HCEC 1CT (cell line): ENCODE measurements at places on chromosomes 4 and X.
A peak's percentile ranks its signal among the peaks of the same experiment; 100 is the strongest.

DNA sequence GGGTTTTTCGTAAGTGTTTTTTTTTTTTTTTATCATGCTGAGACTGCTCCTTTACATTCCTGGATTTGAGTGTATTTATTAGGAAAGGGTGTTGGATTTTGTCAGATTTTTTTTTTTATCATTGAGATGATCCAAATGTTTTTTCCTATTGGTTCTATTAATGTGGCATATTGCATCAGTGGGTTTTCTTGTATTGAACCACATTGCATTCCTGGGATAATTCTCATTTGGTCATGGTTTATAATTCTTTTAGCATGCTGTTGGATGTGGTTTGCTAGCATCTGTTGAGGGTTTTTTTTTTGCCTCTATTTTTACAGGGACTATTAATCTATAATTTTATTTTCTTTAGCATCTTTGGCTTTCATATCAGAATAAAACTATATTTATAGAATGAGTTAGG is 28.8 kb downstream of the COL4A5 start:
- peak; percentile 68 for DNase-seq

DNA sequence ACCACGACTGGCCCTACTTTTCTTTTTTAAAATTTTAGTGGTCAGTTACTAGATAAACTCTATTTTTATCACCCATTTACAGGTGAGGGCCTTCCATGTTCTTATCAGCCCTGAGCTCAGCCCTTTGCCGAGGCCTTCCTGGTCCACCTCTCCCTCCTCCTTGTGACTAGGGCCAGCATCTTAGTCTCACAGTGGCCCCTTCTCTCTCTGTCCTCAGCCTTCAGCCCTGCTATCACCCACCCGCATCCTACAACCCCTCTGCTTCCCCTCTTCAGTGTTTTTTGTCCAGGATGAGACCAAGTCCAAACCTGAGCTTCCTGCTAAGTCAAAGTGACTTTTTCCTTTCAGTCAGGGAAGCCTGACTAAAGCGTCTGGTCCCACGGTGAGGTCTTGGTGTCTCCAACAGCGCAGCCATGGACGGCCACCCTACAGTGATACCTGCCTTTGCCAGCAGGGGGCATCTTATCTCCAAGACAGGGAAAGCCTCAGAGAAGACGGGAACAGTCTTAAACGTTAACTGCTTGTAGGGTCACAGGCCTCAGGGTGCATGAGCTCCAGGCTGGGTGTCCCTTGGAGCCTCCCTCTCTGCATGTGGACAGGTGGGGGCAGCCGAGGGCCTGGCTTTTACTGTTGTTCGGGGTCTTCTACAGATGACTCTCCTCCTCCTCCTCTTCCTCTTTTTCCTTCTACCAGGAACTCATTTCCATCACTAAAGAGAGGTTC is 11.7 kb upstream of the GAGE10 start:
- peak; percentile 17 for DNase-seq

DNA sequence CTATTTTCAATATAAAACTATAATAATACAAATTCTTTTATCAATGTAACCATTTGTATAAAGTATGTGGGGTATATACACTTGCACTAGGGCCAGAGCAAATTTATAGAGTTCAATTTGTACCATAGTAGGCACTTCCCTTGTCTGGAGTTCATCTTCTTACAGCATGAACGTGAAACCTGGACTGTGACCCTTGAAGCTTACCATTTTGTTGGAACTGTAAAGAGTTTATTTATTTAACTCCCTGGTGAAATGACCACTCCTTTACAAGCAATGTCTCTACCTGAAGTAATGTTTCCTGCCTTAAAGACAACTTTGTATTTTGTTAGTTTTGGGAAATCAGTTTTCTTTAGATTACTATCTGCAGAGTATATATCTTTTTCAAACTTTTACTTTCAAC is 188.2 kb downstream of the ARAP2 start:
- no peak for DNase-seq

DNA sequence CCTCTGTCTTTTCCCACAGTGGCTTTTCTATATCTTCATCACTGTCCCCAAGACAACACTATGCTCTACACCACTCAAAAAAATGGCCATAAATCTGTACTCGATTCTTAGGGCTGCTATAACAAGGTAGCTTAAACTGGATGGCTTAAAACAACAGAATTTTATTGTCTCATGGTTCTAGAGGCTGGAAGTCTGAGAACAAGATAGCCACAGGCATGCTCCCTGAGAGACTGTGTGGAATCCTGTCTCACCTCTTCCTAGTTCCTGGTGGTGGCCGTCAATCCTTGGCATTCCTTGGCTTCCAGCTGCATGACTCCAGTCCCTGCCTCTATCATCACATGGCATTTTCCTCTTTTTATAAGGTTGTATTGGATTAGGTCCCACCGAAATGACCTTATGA is 70.7 kb upstream of the DCLK2 start:
- DNase-seq, result peak; percentile 20

- DNase-seq, result no peak
Measured at GRCh38 chr4:18419780-18420179, 398.2 kb upstream of the LCORL start.

DNA sequence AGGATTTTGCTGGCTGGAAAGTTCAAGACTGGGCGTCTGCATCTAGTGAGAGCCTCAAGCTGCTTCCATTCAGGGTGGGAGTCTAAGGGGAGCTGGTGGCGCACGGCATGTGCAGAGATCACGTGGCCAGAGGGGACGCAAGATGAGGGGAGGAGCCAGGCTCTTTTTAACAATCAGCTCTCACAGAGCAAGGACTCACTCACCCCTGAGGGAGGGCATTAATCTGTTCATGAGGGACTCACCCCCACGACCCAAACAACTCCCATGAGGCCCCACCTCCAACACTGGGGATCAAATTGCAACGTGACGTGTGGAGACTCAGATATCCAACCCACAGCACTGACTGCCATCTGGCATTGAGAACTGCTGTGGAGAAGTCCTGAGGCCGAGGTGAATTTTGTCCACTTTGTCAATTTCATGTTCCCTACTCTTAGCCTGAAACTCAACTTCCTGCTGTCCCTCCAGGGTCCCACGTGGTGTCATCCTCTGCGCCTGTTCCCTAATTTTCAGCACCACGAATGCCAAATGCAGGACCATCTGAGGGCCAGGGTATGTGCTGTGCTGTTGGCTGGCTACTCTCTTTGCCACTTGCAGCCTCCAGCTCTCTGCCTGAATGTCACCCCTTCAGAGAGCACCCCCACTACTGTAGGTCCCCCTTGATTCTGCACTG is 5.6 kb downstream of the ZFP92 start:
- no peak for DNase-seq

GRCh38 chr4:8830056-8830455 is 41.6 kb downstream of the HMX1 start:
- DNase-seq, result no peak

DNA sequence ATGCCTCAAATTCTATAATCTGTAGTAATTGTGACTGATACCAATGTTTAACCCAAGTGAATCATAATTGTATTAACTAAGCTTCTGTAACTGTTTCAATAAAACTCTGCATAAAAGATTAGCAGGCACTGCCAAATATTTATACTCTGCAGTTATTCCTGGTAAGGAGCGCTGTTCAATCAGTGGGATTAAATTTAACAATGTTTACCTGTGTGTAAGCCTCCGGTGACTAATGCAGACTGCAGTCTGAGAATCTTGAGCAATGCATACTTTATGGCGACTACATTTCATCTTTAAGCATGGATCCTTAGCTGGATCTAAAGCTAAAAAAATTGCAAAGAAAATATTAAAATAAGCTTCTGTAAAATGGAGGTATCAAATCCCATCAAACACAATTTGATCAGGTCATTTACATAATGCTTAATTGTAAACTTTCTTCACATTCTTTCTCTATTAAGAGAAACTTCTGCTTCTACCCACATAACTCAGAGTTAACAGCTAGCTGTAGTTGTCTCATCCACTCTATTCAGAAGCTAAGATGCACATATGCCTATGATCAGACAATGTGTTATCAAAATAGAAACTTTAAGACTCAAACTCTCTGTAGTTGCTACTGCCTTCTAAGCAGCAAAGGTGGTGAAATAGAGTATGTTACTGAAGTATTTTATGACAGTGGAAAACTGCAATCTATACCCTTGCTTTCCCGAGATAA is 234.0 kb downstream of the SPOCK3 start:
- DNase-seq, result peak; percentile 52

GRCh38 chr4:118826723-118827444 is 9.0 kb downstream of the SEC24D start:
- DNase-seq, result no peak

GRCh38 chrX:15607067-15607466 is 6.3 kb upstream of the ACE2 start:
- DNase-seq, result no peak

GRCh38 chr4:143531380-143531779 is 17.9 kb downstream of the SMARCA5 start:
- DNase-seq, result no peak

GRCh38 chrX:19677121-19677520 is 161.8 kb upstream of the MAP3K15 start:
- no peak for DNase-seq

GRCh38 chrX:12954981-12955380 is 19.9 kb upstream of the TMSB4X start:
- DNase-seq, result no peak

- no peak for DNase-seq
Measured at GRCh38 chr4:113311047-113311446, 261.6 kb downstream of the ANK2 start.

- peak; percentile 25 for DNase-seq
Measured at GRCh38 chr4:125268068-125268755, 46.5 kb upstream of the FAT4 start.

DNA sequence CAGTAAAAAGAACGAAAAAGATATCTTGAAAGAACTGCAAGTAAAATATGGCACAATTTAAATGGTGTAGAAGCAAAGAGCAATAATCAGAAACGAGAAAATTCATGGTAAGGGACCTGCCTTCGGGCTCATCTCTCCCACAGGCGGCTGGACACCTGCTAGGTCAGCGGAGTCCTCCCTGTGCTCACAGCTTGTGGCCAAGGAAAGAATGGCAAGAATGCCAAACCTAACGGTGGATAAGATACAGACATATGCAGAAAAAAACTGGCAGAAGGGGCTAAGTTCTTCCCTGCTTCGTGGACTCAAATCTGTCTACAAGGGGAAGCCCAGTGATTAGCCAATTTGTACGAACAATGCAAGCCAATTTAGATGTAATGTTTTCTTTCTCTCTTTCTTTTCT is 152.1 kb upstream of the VCX start:
- DNase-seq, result no peak

GRCh38 chr4:183014361-183015084 is 84.5 kb upstream of the WWC2 start:
- no peak for DNase-seq

GRCh38 chr4:22877486-22878052 is 184.8 kb downstream of the GBA3 start:
- DNase-seq, result no peak

DNA sequence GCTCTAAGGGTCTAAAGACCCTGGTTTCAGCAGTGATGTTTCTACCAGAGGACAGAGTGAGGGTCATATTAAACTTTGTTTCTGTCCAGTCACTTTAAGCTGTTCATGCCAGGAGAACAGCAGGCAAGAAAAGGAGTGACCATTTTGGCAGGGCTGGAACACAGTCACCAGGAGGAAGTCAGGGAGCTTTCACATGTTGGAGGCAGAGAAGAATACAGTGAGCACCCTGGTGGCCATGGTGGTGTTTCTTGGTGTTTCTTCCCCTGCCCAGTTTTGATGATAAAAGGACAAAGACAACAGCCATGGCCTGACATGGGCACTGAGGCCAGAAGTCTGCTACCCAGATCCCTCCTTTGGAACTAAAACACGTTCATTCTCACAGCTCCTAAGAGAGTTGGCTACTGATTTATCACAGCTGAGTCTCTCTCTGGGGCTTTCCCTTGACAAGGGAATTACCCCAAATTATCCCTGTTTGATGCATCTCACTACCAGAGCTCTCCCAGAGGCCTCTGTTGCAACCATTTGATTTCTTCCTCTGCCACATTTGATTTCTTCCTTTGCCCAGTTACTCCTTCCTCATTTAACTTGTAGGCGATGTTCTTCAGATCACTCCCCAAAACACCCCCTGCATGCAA is 106.4 kb upstream of the NWD2 start:
- no peak for DNase-seq

- DNase-seq, result no peak
Measured at GRCh38 chrX:39613997-39614679, 483.6 kb downstream of the BCOR start.

GRCh38 chr4:146051728-146052391 is 113.2 kb upstream of the ZNF827 start:
- peak; percentile 64 for DNase-seq

GRCh38 chr4:120693816-120694215 is 228.7 kb downstream of the PRDM5 start:
- no peak for DNase-seq

- no peak for DNase-seq
Measured at GRCh38 chr4:109910256-109910655, 2.4 kb upstream of the EGF start.

- DNase-seq, result no peak
Measured at GRCh38 chr4:8547108-8547911, 32.9 kb upstream of the GPR78 start.

DNA sequence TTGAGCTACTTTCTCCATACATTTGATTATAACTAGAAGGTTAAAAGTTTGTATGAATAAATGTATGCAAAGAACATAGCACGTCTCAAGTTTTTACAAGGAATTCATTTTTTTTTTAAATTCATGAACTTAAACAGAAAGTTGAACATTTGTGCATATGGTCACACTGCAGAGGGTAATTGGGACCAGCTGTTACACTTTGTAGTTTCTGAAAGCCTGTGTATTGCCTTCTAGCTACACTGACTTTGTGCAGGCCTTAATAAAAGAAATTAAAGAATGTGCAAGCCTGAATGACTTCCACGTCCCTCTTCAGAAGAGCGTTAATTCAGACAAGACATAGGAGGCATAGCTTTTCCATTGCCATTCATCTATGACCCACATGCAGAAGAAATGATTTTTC is 153.1 kb upstream of the PCDH18 start:
- DNase-seq, result no peak

- no peak for DNase-seq
Measured at GRCh38 chrX:131279617-131280016, 9.5 kb downstream of the IGSF1 start.

GRCh38 chr4:27242217-27242616 is 381.6 kb downstream of the STIM2 start:
- no peak for DNase-seq

DNA sequence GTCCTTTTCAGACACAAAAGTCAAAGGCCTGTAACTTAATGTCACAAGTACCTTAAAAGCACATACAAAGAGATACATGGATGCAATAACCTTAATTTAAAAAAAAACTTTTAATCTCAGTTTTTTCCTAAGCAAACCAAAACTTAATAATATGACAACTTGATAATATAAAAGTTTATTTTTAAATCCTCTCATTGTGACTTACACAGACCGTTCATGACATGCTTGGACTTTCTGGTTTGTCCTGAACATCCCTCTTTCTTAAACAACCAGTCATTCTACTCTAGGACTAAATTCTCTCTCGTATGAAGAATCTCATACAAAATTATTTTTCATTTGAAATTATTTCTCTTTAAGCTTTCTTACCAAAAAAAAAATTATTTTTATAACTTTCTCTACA is 43.1 kb upstream of the CYP2U1 start:
- no peak for DNase-seq

GRCh38 chrX:39692796-39693195 is 405.0 kb downstream of the BCOR start:
- no peak for DNase-seq
